ENCODE measurements at places on chromosomes 13 and 19.

DNA sequence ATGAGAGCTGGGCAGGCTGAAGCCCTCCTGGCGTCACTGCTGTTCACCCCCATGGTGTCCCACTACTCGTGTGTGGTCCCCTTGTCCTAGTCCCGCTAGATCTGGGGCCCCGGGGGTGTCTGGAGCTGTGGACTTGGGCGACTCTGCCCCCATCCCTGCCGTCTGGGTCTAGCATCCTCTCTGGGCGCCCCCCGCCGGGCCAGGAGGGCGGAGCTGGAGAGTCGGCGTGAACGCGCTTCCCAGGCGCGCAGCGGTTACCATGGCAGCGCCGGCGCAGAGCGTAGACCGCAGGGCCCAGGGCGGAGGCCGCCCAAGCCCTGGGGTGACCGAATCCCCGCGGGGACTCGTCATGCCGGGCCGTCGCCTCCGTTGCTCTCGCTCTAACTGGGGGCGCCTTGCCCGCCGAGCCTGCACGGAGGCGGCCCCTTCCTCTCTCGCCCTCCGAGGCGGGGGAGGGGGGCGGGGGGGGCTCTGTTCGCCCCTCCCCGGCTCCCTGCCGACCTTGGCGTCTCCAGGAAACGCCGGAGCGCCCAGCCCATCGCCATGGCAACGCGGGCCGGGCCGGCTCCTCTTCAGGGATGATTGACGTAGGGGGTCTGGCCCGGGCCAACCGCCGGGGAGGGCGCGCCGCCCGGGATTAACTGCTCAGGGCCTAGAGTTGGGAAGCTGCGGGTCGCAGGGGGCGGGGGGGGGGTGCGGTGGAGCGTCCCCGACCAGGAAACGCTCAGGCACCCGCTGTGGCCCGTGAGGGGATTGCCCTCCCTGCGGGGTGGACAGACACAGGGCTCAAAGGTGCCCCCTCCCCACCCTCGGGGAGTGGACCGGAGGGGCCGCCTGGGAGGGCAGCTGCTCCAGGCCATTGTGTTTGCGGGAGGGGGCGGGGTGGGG, 8.9 kb downstream of the ISYNA1 start:
- DNase-seq: peak; percentile 45

DNA sequence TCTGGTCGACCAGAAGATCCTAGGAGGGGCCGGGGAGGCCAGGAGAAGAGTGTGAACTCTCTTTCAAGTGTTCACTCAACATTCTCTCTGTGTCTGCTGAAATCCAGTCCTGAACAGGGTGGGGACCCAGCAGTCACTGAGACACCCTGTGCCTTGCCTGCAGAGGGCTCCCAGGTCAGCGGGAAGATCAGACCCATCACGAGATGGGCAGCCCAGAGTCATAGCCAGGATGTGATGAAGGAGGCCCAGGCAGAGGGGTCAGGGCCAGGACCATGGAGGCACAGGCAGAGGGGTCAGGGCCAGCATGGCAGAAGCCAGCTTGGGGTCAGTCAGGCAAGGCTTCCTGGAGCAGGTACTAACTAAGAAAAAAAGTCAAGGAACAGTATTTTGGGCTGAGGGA, 9.4 kb downstream of the NUMBL start:
- no peak for DNase-seq

- DNase-seq: no peak
These were observed 38.3 kb upstream of the KCTD4 start for GRCh38 chr13:45238945-45239795.

DNA sequence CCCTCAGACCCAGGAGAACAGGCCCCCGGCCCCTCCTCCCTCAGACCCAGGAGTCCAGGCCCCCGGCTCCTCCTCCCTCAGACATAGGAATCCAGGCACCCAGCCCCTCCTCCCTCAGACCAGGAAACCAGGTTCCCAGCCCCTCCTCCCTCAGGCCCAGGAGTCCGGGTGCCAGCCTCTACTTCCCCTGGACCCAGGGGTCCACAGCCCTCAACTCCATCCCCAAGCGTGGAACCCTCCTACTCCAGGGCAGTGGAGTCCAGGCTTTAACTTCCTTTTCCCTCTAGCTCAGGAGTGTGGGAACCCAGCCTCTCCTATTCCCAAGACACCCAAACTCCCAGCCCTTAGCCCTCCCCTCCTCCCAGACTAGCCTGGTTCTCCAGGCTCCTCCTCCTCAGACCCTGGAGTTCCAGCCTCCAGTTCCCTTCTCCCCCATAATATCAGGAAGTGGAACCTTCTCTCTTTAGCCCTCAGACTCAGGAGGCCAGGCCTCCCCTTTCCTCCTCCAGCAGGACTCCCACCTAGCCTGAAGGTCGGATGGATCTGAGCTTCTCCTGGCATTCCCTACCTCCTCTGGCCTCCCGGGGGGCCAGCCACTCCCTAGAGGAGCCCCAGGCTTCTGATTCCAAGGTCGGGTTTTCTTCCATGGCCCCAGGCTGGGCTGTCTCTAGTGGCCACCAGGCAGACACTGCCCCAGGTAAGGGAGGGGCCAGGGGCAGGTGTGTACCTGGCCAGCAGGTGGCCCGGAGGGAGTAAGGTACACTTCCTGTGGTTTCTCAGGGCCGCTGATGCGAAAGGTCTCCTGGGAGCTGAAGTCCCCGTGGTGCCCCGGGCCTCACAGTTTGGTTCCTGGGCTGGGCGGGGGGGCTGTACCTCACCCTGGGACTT, at the start of gene TMC4:
TMC4 (minus strand) TSS at position 690 of the 888 bp plus-strand sequence; CDS start at position 647, 43 bp downstream.
- DNase-seq: no peak

DNA sequence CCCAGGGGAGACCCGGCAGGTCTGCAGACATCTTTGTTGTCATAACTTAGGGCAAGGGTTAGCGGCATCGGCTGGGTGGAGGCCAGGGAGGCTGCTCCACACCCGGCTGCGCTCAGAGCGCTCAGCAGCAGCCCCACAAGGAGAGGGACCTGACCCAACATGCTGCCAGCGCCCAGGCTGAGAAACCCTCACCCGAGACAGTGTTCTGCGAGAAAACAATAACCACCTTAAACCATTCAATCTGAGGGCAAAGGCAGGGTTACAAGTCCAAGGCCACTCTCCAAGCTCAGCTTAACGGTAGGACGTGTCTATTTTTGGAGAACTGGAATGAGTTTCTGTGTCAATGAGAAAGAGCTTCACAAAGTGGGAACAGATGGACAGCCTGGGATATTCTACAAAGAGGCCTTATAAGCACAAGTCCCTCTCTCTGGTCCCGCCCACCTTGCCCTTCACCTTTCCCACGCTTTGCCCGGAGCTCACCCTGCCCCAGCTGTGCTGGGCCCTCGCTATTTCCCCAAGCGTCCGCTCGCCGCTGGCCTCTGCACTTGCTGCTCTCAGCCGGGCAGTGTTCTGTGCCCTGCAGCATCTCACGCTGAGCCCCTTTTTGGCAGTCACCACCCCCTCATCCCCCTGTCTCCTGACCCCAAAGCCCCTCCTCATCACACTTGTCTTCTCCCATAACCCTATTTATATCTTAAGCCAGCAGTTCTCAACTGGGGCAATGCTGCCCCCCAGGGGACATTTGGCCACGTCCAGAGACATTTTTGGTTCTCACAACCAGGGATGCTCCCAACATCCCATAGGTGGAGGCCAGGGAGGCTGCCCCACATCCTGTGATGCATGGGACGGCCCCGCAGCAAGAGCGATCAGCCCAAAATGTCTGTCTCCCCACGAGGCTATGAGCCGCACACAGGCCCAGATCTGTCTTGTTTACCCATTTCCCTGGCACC, 17.6 kb downstream of the PPP1R12C start:
- no peak for DNase-seq

- DNase-seq: no peak
These were observed 2.9 kb downstream of the ZNF792 start for GRCh38 chr19:34960940-34961679.

GRCh38 chr13:97448503-97449251, 14.7 kb downstream of the RAP2A start:
- no peak for DNase-seq

DNA sequence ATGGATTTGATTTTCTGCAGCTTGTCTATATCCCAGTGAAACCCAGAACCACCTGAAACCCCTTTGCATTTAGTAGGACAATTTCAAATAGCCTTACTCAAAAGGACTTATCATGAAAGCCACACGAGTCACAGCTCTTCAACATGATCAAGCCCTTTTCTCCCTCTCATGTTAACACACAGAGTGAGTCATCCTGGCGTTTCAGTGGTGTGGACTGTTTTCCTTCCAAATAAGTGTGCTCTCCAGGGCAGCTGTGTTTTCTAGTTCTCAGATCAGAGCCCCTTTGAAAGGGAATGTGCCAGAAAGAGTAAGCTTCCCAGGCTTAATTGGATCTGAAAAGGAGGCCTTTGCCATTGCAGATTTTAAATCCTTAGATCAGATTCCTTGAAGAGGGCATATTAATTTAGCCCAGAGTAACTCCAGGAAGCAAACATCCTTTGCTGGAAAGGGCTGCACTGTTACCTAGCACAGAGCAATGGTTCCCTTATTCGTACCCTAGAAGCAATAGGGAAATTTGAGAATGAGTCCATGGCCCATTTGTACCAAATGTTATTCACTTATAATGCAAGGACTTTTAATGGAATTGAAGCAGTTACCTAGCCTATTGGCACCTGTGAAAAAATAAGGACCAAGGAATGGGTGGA, 51.3 kb downstream of the ERICH6B start:
- no peak for DNase-seq

GRCh38 chr13:32427852-32428580, at the start of gene N4BP2L1:
Gene N4BP2L1 (minus strand): TSS chr13:32428130. CDS start chr13:32428082, 48 bp downstream.
- DNase-seq: no peak

- DNase-seq: no peak
These were observed 113.4 kb downstream of the UBL3 start for GRCh38 chr13:29737061-29737460.

- no peak for DNase-seq
These were observed 92.8 kb upstream of the RAP2A start for GRCh38 chr13:97341135-97341534.

- DNase-seq: no peak
These were observed 23.2 kb upstream of the CYP2A13 start for GRCh38 chr19:41064974-41065569.

DNA sequence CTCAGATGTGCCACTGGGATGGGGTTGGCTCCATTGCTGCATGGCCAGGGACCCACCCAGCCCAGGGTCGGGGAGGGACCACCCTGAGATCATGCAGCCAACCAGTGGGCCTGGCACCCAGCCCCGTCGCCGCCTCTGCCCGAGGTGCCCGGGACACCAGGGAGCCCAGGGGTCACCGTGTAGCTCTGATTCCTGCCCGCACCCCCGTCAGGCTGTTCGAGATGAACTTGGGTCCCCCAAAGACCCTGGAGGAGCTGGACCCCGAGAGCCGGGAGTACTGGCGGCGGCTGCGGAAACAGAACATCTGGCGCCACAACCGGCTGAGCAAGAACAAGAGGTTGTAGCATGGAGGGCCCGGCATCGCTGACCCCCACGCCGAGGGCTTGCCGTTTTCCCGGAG, 4.6 kb downstream of the MRPL54 start:
- DNase-seq: no peak

DNA sequence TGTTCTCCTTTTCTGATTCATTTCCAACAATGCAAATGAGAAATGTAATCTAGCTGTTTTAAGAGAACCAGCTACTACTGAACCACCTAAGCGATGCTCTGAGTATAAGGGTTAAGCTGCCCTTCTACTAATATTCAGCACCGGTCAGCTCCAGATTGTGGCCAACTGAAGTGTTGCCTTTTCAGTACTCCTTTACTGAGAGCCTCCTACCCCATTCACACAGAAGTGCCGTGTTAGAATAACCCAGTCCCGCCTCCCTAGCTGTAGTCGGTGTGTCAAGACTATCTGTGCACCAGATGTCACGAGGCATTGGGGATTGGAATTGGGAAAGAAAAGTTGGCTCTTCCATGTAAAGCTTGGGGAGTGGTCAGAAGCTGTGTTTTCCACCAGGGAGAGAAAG, 45.4 kb downstream of the FAM124A start:
- no peak for DNase-seq

DNA sequence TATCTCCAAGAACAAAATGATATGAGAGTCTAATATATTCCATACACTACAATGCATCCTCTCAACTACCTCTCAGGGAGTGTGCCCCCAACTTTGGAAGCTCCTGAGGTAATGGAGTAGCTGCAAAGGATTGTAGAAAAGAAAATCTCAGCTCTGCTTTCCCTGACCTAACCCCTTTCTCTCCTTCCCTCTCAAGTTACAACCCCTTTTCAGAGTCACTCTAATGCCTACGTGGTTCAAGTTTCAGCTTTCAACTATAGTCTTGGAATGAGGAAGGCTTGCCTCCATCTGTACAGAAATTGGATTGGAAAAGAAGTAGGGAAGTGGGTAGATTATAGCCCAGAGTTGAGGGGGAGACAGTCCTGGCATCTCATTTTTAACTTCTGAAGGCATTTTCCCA, 256.0 kb downstream of the PCDH9 start:
- no peak for DNase-seq

DNA sequence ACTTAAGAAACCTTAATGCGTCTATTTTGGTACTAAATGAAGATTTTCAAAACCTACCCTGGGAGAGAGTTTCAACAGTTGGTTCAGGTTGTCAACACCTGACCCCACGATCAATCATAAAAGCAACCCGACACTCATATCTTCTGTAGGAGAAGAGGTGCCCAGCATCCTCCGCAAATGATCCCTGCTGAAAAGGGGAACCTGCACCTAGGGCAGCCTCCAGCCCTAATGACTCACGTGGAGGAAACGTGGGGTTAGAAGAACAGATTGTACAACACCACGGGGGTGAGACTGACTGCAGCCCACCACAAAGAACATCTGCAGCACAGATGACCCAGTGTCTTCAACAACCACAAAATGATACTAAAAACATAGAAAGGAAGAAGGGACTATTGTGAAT, 116.3 kb downstream of the RAB20 start:
- no peak for DNase-seq

- no peak for DNase-seq
These were observed 28.7 kb downstream of the LACC1 start for GRCh38 chr13:43908156-43909126.

DNA sequence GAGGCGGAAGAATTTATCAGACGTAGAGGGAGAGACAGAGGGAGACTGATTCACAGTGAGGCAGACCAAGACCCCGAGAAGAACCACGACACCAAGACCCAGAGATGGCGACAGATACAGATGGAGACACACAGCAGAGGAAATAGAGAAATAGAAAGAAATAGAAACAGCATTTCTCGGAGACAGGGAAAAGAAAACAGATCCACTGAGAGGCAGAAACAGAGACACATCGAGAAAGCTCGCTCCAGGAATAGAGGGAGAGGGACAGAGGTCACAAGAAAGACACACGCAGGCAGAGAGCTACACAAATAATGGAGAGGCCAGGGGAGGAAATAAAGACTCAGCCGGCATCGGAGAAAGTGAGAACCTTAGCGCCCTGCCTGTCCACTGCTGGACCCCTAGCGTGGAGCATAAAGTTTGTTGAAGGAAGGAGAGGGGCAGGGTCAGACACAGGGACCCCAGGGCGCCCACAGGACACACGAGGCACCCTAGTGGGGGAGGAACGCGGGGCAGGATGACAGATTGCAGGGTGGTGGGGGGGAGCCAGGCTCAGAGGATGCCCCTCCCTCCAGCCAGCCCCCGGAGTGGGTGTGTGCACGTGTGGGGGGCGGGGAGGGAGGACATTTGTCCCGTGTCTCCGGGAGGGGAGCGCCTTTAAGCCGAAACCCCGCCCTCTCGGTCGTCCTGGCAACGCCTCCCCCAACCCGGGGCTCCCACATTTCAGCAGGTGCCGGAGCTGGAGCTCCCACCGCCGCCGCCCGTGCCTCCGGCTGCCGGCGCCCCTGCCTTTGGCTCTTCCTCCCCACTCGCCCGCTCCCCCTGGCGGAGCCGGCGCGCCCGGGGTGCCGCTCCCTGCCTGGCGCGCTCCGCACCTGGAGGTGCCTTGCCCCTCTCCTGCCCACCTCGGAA, at the start of gene PRKCG:
PRKCG (plus strand) TSS at position 716 of the 909 bp plus-strand sequence. CDS start 298 bp downstream, outside the sequence.
- DNase-seq: no peak

All from DMS 273 treated with DMSO at 0.1 percent for 48 hours (cell line).